ENCODE measurements at places on chromosomes 5 and 9.

DNA sequence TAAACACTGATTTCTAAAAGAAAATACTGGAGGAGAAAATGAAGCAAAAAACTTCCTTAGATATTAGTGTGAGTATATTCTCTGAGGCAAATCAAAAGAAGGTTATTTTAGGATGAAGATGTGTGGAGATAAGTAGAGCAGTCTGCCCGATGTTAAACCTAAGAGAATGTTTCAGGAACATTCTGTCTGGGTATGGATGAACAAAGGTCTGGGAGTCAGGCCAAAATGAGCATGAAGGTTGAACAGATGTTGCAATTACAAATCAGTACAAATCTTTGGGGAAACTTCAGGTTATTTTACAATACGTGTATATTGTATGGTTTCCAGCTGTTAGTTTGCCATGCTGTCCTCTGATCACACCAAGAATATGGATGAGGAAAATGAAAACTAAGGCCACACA lies 14.4 kb upstream of the CEP78 start:
- no peak for DNase-seq

DNA sequence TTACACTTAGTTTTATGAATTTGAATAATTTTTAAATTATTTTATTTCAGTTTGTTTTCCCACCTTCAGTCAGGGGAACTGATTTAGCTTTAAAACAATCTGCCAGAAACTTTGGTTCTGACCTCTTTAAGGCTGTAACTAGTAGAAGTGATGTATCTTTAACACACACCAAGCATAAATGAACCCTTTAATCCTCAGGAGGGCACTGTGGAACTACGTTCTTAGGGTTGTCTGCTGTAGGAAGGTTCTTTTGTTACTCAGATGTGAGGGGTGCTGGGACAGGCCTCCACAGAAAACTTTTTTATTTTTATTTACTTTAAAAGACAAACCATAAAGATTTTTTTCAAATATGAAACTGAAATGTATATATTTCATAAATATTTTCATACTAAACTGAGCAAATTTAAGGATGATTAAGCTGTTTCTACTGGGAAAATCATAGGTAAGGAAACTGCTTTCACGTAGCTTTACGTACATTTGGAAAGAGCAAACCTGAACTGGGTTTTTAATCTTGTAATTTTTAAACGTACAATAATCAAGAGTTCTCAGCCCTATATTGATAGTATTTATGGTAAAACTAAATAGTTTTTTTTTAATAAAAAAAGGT lies 5.3 kb downstream of the KLF4 start:
- DNase-seq = no peak

- no peak for DNase-seq
Observed at GRCh38 chr9:37619806-37620205, 27.4 kb upstream of the TOMM5 start.

DNA sequence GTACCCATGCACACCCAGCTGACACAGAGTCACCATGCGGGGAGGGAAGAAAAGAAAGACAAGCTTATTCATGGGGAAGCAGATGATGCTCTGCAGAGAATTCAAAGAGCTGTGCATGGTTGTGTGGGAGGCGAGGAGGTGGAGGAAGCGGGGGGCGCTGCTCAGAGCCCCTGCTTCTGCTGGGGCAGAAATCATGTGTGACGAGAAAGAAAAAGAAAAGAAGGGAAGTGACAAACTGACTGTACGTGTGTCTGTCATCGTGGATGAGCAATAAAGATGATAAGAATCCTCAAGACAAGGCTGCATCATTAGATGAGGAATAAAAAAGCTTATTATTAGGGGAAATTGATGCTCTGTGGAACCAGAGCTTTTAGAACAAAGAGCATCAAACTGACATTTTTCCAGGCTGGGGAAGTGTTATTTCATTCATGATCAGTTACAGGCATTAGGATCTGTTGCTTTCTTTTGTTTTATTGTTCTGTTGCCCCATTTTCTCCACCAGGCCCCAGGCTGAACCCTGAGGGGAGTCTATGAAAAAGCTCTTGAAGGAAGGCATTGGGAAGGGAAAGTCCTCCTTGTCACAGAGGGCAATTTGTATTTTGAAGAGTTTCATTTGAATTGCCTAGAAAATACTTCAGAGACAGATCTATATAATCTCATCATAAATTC lies 20.3 kb upstream of the SH3RF2 start:
- no peak for DNase-seq

- DNase-seq = no peak
Observed at GRCh38 chr5:170423692-170424091, 34.5 kb upstream of the KCNMB1 start.

DNA sequence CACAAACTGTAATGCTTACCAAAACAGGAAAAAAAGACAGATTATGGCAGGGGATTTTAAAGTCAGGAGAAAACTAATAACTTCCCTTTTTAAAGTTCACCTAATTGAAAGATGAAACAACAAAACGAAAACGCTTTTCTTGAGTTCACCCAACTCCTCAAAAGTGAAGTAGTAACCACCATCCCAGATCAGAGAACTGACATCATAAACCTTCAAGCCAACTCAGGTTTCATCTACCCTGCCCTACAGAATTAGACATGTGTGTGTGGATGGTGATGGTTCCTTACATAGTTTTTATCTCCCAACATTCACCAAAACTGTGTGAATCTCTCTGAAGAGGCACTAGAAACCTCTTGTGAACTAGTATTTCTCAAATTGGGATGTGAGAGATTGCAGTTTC lies 195.2 kb upstream of the PTGER4 start:
- no peak for DNase-seq

GRCh38 chr5:125037020-125037419 lies 290.6 kb upstream of the ZNF608 start:
- no peak for DNase-seq

DNA sequence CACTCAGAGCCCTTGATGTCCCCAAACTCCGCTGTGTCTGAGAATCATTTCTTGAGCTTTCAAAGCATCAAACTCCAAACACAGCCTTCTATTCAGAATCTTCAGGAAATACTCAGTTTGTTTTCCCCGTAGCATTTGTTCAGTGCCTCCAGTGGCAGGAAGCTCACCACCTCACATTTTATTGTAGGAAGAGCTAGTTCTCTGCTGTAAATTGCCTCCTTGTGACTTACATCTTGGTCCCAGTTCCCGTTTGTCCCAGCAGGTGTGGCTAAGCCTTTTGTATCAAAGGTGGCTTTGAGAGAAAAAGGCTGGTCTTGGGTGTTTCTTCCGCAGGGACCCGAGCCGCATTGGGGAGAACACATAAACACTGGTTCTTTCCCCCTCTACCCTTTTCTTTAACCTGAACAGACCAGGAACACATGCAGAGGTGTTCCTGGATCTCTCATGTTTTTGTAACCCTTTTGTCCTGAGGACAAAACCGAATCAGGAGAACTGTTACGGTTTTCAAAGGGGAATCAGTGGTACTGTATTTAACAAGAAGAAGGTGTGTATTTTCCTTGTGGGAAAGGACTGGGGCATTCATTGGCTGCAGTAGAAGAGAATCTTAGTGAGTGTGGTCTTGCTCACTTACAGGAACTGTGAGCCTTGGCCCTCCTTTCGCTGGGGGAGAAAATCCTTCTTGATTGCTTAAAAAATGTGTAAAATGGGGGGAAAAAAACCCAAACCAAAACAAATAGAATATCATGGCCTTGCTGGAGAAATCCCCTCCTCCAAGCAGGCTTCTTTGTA lies 1.9 kb downstream of the OSMR start:
- DNase-seq = no peak

DNA sequence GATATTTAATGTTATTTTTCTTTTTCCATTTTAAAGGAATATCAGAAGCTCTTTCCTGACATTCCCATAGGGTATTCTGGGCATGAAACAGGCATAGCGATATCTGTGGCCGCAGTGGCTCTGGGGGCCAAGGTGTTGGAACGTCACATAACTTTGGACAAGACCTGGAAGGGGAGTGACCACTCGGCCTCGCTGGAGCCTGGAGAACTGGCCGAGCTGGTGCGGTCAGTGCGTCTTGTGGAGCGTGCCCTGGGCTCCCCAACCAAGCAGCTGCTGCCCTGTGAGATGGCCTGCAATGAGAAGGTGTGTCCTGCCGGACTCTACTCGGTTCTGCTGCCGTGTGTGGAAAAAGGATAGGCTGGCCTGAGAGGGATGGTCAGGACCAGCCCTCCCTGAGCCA lies 24.2 kb downstream of the NANS start:
- DNase-seq = no peak

DNA sequence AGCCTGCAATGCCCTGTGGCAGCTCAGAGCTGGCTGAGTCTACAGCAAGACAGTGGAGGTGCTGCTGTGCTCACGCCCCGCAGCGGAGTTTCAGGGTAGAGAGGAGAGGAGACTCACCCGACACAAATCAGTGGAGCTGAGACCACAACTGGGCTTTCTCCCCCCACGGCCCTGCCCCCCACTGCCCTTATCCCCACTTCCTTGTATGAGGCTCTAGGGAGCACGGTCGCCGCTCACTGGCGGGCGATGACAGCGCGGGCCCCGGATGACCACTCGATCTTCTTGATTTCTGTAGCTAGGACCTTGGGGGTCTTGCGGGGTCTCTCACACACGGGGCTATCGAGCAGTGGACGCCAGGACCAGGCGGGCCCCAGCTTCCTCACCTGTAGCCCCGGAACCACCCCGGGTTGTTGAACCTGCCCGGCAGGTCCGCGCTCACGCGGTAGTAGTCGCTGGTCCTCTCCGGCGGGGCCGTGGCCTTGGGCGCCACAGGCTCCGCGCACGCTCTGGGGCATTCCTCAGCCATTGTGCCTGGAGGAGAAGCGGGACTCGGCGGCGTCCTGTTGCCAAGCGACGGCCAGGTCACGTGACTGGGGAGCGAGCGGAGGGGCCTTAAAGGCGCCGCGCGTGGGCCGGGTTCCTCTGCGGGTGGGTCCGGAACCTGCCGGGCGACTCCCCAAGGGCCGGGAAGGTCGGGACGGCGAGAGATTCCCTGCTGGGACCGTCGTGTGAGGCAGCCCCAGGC lies 984 bp upstream of the MRPS2 start:
- DNase-seq = peak; percentile 58

- no peak for DNase-seq
Observed at GRCh38 chr5:1017691-1018455, 9.3 kb downstream of the NKD2 start.

- DNase-seq = no peak
Observed at GRCh38 chr5:158133369-158133768, 274.4 kb upstream of the CLINT1 start.

DNA sequence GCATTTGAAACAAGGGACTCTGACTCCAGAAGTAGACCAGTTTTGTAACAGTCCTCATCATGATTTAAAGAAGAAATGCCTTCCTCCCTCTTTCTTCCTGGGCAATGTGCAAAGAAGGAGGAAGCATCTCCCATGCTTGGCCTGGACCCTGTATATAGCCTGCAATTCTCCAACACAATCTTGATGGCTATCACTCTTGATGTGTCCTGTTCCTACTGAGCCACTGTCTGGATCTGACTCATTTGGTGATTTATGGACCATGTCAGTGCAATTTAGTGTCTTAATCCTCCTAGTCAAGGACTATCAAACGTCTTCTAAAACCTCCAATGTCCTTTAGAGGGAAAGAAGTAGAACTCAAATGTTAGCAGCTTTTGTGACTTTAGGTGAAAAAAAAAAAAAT lies 697.3 kb downstream of the TLR4 start:
- DNase-seq = no peak

- no peak for DNase-seq
Observed at GRCh38 chr5:120435129-120435528, 29.0 kb upstream of the PRR16 start.

GRCh38 chr5:17190799-17191391 lies 26.5 kb upstream of the BASP1 start:
- DNase-seq = no peak

DNA sequence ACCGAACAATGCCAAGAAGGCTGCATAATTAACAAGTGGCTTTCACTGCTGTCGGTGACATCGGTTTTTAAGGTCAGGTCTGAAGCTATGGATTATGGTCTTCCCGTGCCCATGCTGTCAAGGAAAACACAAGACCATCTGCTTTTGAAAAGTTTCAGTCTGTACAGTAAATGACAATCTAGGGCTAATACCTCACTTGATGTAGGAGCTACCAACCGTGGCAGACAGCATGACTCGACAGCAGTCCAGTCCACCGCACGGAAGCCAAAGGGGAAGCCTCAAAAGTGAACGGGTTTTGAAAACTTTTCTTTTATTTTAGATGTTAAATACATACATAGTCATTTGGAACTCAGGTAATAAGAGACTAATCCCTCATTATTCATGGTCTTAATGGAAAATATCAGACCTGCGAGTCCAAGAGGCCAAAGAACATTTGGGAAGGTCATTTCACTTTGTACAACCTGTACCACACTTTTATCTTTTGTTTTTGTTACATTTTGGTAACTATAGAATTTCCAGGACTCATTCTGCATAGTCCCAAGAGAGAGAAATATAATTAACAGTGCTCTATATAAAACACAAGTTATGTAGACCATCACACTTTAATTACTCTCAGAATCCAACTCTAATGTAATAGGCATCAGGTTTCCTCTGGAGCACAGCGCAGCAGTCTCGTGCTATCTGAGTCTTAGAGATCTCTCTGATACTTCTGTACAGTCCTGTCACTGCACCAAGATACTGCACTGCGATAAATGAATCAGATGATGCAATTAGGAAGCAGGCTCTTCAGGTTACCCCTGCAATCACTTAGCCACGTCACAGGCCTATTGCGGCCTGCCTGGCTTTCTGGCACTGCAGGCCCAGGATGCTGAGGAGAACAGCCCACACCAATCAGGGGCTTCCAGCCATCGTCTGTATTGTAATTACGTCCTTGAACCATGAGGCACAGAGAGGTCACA lies 184.9 kb downstream of the FANCC start:
- no peak for DNase-seq

DNA sequence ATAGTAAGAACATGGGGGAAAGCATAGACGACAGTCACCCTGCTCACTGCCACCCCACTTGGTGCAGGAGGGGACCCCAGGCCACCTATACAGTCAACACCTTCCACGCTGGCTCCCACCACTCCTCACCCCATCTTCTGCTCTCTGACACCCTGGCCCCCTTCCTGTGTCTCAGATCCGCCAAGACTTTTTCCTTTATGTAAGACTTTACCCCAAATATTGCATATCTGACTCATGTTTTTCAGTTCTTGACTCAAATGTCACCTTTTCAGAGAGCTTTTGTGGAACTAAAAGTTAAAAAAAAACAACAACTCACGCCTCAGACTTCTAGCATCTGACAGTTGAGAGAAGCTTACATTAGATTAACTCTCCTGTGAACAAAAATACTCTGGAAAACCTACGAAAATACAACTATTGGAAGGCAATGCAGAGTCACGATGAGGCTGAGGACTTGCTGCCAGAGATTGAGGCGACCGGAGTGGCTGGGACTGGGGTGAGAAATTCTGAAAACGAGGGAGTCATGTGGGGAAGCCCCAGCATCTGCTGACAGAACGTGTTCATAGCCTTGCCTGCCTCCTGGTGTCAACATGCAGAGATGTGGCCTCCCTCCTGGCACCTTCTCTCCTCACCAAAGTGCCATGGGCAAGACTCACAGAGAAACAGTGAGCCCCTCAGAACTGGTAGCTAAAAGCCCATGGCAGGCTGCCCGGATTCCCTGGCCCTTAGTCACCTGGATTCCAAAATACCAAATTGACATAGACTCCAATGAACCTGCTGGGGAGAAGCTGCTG lies 22.4 kb upstream of the FCN2 start:
- no peak for DNase-seq

DNA sequence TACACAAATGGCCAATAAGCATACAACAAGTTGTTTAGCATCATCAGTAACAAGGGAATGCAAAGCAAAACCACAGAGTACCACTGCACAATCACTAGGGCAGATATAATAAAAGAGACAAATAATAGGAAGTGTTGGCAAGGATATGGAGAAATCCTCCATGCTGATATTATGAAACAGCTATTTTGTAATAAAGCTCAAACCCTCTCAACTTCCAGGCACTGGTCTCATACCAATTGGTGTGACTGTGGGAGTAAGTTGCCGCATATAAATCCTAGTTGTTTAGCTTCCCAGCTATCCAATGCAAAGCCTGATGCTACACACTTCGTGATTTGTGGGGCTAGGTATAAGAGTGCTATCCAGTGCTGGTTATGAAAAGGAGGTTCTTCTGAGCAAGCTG lies 88.6 kb downstream of the SMIM23 start:
- DNase-seq = no peak
